CD4-positive, alpha-beta memory T cell (primary cell): ENCODE measurements at places on chromosomes 3 and 15.
A peak's percentile ranks its signal among the peaks of the same experiment; 100 is the strongest.

GRCh38 chr3:48437812-48438211 lies 2.1 kb downstream of the CCDC51 start:
- DNase-seq = no peak

DNA sequence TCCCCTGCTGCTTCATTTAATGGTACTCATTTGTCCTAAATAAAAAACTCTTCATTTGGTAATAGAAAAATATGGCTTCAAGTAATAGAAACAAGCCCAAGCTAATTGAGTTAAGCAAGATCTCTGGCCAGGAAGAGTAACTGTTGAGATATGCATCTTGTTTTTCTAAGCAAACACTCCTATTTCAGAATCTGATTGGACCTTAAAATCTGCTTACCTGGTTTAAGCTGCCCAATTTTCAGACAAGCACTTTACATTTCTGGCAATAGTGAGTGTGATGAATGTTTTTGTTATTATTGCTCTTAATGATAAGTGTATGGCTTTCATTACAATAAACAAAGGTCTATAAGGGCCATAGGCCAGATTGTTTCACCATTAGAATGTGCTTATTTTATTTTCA lies 86.2 kb downstream of the CMSS1 start:
- DNase-seq = no peak

DNA sequence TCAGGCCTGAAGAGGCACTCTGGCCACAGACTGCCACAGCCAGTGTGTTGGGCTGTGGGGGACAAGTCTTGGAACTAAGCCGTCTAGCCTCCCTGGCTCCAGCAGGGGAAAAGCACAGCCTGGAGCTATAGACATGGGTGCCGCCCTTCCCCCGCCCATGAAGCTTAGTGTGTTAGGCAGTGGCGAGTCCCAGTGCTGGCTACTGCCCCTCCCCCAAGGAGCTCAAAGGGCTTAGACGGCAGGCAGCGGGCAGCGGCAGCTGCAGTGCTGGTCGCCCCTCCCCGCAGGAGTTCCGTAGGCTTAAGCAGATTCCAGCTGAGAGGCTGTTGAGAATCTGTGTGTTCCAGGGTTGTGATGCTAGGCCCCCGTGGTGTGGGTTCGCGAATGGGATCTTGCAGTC lies 135.8 kb upstream of the RORA start:
- DNase-seq = no peak

DNA sequence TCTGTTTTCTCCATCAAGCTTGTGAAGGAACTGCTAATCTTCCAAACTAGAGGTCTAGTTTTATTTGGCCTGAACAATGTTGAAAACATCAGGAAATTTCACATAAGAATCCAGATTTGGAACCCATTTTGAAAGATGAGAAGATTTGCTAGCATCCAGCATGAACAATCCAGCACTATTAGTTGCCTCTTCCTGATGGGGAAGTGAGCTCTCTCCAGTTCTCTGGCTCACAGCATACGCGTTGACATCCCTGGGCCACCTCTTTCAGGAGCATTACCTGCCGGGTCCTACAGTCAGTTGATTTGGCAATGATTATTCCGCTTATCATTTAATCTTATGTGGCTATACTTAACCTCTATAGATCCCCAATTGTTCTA lies 10.9 kb downstream of the GPR87 start:
- DNase-seq = no peak

DNA sequence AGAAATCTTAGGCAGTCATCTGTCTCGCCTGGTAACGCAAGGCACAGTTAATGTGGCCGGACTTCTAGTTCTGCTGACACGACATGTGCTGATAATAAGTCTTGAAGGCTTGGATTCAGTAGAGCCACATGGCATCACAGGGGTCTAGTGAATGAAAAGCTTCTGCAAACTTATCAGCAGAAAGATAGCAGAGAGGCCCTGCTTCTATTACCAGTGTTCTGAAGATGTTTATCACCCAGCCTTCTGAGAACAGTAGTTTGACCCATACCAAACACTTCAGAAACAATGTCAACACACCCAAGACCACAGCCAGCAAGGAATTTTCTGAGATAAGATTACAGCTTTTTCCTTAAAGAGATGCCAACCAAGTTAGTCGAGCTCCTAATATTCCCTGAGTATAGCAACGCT lies 102.7 kb upstream of the UMPS start:
- no peak for DNase-seq

DNA sequence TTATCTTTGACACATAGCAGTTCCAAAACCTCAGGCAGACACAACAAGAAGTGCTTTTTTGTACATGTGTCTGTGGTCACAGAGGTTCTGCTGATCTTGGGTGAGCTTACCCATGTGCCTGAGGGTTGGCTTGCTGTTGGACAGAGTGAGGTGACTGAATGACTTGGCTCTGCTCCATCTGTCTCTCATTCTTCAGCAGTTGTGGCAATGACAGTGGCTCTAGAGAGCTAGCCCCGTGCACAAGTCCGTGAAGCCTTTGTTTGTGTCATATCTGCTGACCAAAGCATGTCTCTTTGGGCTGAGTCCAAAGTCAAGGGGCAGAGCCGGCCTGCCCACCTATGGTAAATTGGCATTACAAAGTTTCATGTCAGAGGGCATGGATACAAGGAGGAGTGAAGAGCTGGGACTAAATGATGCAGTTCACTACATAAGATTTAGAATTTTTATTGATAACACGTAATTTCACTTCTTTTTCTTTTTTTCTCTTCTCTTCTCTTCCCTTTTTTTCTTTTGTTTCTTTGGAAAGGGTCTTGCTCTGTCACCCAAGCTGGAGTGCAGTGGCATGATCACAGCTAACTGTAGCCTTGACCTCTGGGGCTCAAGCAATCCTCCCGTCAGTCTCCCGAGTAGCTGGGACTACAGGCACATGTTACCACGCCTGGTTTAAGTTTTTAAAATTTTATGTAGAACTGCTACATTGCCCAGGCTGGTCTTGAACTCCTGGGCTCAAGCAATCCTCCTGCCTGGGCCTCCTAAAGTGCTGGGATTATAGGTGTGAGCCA lies 77.9 kb downstream of the ITPR1 start:
- no peak for DNase-seq

- no peak for DNase-seq
Observed at GRCh38 chr15:42010434-42010833, 10.4 kb downstream of the PLA2G4E start.

DNA sequence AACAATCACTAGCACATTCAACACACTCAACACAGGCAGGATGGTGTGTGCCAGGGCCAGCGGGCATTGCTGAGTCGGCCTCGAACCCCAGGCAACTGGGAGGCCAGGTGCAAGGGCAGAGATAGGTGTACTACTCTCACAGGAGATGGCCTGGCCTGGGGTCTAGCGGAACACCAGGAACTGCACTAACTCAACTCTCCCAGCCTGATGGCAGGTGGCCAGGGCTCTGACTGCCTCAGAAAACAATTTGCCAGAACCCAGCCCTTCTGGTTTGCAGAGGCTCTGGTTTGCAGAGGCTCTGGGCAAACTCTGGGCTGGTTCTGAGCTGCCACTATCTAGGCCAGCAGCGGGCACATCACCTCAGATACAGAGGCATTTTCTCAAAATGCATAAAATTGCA lies 229.2 kb upstream of the CHRNA7 start:
- DNase-seq = no peak

DNA sequence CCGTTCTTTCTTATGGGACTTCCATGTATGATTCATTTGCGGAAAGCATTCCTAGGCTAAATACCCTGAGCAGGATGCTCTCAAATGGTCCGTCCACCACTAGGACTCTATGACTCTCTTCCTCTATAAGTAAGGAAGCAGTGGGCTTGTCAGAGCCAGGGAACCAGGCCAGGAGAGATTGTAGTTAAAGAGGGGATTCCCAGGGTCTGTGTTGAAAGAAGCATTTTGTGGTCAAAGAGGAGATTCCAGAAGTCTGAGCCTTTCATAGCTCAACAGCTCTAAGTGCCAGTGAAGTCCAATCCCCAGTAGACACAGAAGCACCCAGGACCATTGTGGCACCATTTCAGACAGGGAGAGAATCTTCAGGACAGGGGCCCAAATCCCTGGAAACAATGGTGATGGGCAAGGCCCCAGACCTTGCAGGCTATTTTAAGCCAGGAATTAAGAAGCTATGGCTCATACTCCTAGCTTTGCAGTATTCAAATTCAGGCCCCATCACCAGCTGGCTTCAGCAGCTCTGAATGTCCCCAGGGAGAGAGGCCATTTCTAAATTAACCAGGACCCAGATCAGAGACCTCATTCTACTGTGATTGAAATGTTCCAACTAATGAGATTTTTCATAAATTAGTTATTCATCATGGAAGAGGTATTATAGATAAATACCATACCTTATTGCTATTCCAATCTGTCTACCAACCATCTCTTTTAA lies 81.7 kb downstream of the CD47 start:
- DNase-seq = no peak

- no peak for DNase-seq
Observed at GRCh38 chr15:27059610-27060202, 88.7 kb downstream of the GABRG3 start.

GRCh38 chr3:76826861-76827260 lies 213.0 kb upstream of the ROBO2 start:
- no peak for DNase-seq

DNA sequence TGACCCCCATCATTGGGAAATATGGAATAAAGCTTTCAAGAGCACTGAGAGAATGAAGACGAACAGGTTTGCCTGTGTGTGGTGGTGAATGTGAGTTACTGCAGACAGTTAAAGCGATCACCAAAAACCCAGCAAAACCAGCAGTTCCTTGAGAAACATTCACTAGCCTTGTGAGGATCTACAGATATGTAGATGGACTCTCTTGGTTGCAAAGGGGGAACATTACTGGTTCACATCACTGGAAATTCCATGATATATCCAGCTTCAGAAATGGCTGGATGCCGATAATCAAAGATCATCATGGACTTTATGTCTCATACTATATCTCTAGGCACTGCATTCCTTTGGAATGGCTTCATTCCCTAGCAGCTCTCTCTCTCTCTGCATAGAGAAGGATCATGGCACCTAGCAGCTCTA lies 10.2 kb upstream of the HERC1 start:
- no peak for DNase-seq

DNA sequence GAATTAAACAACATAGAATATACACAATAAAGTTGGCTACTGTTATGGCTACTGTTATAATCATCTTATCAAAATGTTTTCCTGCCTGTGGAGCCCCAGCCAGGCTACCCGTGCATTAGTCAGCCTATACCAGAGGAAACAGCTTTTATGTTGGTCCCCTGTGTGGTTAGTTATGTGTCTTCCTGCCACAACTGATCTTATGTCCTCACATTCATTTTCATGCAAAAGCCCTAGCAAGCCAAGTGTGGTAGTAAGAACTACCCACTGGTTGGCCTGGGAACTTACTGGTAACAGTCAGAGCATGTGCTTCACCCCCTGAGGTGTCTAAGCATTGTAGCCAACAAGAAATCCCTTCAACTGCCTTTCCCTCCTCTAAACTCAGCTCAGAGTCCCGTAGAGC lies 21.8 kb downstream of the MGLL start:
- DNase-seq = no peak

DNA sequence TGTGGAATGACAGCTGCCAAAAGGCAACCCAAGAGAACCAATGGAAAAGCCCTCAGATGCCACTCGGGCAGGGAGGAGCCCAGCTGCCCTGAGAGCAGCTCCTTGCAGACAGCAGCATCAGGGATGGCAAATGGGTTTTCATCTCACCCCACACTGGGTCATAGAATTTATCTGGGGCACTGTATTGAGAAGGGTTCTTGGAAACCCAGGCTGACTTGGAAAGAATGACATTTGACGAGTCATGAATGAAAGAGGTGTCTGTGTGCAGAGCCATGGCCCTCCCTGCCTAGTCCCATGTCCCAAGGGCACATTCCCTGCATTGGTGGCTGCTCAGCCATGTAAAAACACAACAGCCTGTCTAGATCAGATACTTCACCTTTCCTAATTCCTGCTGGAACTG lies 157.9 kb upstream of the BHLHE40 start:
- no peak for DNase-seq

GRCh38 chr15:91140601-91141000 lies 40.5 kb downstream of the SV2B start:
- DNase-seq = no peak

DNA sequence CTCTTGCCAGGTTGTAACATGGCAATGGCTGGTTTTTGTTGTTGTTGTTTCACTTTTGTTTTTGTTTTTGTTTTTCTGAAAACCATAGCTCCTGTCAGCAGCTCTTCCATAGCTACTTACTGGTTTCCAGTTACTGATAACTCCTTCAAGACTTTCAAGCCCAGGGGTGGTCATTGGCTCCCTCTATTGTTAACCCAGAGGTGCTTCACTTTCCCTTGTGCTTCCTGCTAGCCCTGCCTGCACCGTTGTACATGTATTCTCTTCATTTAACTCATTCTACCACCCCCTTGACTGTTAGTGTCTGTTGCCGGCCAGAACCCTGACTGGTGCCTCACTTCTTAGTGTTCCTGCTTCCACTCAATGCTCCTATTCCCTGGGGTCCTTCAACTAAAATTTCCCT lies 4.2 kb upstream of the TRAT1 start:
- DNase-seq = peak; percentile 82

GRCh38 chr3:48356419-48356818 lies 15.6 kb upstream of the FBXW12 start:
- DNase-seq = no peak

DNA sequence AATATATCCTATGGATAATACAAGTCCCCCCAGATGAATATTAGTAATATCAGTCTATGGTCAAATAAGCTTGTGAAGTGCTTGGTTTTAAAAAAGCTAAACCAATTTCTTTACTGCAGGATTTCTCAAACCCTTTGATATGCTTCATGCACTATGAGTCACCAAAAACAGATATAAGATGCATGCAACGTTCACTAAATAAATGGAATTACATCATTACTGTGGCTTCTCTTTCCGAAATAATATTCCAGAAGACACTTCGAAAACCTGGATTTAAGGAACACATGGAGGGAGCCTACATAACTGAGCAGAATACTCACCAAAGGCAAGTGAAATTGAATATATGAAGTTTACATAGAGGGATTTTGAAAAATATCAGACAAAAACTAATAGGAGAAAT lies 126.3 kb upstream of the ABI3BP start:
- no peak for DNase-seq

- no peak for DNase-seq
Observed at GRCh38 chr15:88904257-88904623, 8.9 kb upstream of the HAPLN3 start.

GRCh38 chr3:123758081-123758564 lies 126.0 kb downstream of the MYLK start:
- DNase-seq = no peak

DNA sequence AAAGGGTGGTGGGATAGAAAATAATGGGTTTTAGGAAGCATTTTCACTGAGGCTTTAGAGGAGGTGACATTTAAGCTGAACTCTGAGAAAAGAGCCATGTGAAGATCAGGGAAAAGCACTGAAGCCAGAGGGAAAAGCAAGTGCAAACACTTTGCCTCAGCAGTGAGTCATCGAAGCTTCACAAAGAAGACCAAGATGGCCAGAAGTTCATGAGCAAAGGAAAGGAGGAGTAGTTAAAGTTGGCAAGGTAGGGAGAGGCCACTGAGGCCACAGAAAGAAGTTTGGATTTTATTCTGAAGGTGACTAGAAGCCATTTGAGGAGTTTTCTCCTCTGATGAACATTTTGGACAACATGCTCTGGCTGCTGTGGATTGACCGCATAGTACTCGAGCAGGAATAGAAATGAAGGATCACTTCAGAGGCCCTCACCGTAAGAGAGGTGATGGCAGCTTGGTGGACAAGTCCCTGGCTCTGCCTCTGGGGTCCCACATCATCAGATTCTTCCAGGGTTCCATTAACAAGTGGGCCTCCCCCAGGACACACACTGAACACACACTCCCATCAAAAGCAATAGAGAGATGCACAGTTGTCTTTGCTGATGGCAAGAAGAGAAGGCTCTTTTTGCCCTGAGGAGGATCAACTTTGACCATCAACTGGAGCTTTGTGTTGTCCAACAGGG lies 75.5 kb downstream of the TOP2B start:
- no peak for DNase-seq
